ENCODE measurements at places on chromosomes 3 and 15.
A peak's percentile ranks its signal among the peaks of the same experiment; 100 is the strongest.

DNA sequence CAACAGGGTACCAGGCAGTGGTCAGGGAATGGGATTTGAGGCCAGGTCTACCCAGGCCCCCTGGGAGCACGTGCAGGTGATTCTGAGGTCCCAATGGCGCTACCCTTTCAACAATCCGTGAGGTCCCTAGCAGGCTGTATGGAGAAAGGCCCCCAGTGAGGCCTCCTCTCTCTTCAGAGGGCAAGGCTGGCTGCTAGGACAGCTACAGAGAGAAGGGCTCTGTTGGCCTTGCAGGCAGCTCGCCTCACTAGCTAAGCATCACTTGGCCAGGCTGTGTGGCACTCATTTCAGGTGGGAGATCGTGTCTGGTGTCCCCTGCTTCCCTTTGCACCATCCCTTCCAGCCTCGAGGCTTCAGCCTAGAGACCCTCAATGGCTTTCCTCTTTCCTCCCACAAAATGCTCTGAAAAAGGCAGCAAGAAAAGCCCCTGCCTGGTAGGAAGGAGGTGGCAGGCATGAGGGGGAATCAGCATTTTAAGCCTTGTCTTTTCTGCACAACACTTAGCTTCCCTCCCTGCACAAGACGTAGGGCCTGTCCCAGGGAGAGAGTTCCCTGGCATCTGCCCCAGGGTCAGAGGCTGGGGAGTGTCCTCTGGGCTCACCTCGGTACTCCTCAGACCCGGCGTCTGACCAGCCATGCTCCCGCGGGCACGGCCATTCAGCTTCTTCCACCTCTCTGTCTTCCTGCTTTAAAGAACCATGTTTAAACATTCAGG is 111.8 kb downstream of the ASB7 start:
- DNase-seq, result no peak

- DNase-seq, result no peak
These were observed 6.6 kb downstream of the ACOX2 start for GRCh38 chr3:58530354-58530865.

- no peak for DNase-seq
These were observed 61.7 kb downstream of the TAMM41 start for GRCh38 chr3:11784971-11785377.

GRCh38 chr15:38612159-38612863 is 47.7 kb upstream of the RASGRP1 start:
- no peak for DNase-seq

- no peak for DNase-seq
These were observed 253.9 kb downstream of the LSAMP start for GRCh38 chr3:116191409-116191808.

- DNase-seq, result no peak
These were observed 138.6 kb downstream of the FBLN2 start for GRCh38 chr3:13687517-13687943.

DNA sequence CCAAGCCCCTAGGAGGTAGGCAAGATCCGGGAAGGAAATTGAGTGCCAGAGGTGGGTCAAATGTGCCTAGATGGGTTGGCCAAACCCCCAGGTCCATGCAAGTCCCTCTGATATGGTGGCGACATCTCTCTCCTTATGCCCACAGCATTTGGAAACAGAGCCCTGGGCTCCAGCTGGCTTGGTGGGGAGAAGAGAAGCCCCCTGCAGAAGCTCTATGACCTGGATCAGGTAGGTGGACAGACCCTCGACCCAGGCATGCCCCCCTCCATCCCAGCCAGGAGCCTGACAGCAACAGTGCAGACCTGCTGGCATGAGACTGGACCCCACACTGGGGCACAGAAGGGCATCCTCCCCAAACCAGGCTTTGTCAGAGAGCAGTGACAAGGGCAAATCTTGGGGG is 12.2 kb downstream of the CHST13 start:
- no peak for DNase-seq

GRCh38 chr15:40458495-40459371 is 12.1 kb upstream of the CHST14 start:
- DNase-seq, result no peak

GRCh38 chr15:67678993-67679392 is 136.5 kb downstream of the MAP2K5 start:
- DNase-seq, result no peak

DNA sequence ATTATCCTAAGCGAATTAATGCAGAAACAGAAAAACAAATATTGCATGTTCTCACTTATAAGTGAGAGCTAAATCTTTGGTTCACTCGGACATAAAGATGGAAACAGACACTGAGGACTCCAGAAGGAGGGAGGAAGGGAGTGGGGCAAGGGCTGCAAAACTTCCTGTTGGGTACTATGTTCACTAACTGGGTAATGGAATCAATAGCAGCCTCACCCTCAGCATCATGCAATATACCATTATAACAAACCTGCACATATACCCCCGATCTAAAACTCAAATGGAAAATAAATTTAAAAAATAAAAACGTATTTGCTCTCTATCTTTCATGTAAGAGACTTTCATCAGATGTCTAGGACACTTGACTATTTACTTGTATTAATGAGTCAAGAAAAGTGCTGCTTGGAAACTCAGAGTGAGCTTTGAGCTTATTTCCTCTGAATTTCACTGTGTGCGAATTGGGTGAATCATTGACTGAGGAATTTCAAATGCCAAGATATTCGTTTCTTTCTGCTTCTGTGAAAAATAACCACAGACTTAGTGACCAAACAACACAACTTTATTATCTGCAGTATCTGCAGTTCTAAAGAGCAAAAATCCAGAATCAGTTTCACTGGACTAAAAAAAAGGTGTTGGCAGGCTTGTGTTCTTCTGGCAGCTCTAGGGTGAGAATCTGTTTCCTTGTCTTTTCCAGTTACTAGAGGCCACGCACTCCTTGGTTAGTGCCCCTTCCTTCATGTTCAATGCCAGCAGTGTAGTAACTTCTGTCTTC is 18.4 kb downstream of the TM4SF18 start:
- DNase-seq, result peak; percentile 64

- no peak for DNase-seq
These were observed 40.6 kb downstream of the ITPR1 start for GRCh38 chr3:4533489-4534443.

DNA sequence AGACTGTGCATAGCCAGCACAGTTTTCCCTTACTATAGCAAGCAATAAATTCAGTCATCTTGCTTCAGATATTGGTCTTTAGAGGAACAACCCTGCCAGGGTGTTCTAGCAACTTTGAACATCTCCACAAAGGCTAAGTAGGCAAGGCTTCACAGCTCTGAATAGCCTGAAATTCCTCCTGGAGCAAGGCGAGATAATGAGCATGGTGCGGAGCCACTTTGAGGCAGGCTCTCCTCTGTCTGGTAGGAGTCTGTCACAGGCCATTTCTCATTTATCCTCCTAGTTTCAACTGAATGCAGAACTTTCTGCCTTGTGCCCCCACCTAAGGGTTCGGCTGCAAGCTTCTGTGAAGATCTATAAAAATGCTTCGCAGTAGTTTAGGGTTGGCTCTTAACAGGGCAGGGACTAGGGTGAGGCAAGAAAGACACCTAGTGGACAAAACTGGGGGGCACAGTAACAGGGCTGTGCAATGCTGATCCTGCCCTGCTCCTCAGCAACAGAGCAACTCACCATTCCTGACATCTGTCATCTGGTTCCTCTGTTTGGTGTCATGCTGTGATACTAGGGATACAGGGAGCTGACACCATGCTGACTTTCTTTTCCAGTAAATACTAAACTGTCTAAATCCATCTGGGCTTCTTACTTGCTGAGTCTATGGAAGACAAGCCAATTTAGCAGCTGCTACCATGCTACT is 16.6 kb upstream of the EHHADH start:
- no peak for DNase-seq

GRCh38 chr3:49296781-49297411 is 19.9 kb upstream of the C3orf62 start:
- no peak for DNase-seq

GRCh38 chr15:81454024-81454423 is 80.0 kb upstream of the TMC3 start:
- no peak for DNase-seq

- no peak for DNase-seq
These were observed 11.9 kb downstream of the ARID3B start for GRCh38 chr15:74552773-74553441.

GRCh38 chr3:43796041-43796596 is 105.4 kb downstream of the ABHD5 start:
- DNase-seq, result no peak

GRCh38 chr15:31080591-31081014 is 20.9 kb downstream of the TRPM1 start:
- no peak for DNase-seq

- no peak for DNase-seq
These were observed 35.0 kb downstream of the ACAA1 start for GRCh38 chr3:38101811-38102443.

GRCh38 chr3:13114811-13115575 is 41.8 kb upstream of the IQSEC1 start:
- DNase-seq, result no peak

GRCh38 chr3:55476515-55476914 is 10.6 kb downstream of the WNT5A start:
- peak; percentile 74 for DNase-seq

GRCh38 chr3:59310736-59311135 is 260.9 kb upstream of the CFAP20DC start:
- no peak for DNase-seq

DNA sequence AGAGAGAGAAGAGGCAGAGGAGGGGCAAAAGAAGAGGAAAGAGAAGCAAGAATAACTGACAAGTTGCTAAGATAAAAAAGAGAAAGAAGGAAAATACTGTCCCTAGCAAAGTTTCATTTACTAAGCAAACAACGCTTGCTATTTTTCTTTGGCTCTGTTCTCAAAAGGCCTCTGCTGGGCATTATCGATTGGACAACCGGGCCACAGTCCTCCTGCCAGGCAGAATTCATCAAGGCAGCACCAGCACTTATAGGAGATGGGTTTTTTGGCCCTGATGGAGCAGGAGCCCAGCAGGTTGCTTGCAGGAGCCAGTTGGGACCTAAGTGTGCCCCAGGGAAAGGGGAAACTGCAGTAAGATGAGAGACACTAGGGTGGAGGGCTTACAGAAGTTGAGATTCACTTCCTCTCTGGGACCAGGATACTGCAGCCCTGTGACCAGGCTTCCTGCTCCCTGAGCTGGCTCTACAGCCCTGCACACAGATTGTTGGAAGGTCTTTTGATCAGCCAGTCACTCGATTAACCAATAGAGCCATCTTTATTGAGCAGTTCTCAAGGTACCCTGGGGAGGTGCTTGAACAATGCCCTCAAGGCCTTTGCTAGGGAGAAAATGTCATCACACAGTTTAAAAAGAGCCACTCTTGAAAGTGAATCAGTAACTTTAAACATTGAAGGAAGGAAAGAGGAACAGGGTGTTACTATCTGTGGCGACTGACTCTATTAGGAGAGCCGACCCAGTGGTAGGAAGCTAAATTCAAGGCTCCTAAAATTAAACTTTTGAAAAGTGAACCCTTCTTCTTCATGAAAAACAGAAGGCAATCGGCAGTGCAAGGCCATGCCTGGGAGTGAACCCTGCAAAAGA is 28.8 kb upstream of the GLCE start:
- no peak for DNase-seq

GRCh38 chr3:28916713-28917499 is 364.0 kb upstream of the RBMS3 start:
- DNase-seq, result peak; percentile 34

- no peak for DNase-seq
These were observed 111.1 kb downstream of the RASA2 start for GRCh38 chr3:141597931-141598330.

DNA sequence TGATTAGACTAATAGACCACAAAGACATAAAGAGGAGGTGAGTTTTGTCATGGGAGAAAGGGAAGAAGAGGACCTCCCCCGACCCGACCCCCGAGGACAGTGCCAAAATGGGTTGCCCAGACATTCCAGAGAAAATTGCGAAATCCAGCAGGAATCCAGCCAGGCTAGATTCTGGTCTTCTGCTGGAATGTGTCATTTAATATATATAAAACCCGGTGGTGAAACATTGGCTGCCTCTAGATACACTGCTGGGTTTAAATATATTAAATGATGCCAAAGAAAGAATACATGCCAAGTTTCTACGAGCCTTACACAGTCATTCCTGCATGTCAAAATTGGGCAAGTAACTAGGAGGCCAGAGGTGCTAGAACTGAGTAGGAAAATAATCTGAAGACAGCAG is 45.3 kb upstream of the SPESP1 start:
- DNase-seq, result peak; percentile 43

- DNase-seq, result no peak
These were observed 9.5 kb upstream of the DOCK3 start for GRCh38 chr3:50665081-50665840.

DNA sequence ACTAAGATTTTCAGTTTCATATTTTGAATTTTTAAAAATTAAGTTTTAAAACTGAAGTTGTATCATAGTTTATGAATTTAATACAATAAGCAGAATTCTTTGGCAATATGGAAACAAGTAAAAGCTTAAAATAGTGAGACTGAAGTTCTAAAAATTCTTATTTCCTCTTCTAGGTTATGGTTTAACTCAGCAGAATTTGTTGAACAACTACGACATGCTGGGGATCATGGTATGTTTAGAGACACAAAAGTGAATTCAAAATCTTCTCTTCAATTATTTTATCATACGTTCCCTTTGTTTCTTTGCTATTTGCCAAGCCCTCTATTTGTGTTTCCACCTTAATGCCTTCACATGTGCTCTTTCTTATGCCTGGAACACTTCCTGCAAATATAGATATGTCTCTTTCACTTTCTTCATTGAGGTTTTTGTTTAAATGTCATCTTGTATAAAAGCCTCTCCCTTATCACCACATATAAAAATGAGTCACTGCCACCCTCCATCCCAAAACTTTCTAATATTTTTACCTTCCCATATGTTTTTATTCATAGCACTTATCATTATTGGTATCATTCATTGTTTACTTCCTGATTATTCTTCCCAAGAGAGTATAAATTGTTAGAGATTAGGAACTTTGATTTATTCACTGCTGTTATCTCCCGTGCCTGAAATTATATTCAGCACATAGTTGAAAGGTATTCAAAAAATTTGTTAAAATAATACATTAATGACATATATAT is 6.4 kb downstream of the SUCNR1 start:
- DNase-seq, result no peak

- peak; percentile 18 for DNase-seq
These were observed 271.5 kb downstream of the SATB1 start for GRCh38 chr3:18153571-18154173.

DNA sequence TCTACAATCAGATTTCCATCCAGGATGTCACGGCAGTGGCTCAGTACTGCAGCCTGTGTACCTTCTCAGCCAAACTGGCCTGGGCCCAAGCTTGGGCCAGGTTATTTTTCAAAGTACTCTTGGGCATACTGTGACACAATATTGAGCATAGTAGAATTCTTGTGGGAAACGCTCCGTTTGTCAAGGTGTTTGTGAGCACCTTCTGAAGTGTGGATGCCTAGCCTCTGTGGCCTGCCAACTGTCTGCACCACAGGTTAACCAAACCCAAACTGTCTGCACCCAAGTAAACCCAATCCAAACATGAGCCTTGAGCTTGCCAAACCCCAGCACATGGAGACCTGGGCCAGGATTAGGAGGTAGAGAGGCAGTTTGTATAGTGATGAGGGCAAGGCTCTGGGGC is 25.4 kb downstream of the CTDSPL start:
- no peak for DNase-seq

DNA sequence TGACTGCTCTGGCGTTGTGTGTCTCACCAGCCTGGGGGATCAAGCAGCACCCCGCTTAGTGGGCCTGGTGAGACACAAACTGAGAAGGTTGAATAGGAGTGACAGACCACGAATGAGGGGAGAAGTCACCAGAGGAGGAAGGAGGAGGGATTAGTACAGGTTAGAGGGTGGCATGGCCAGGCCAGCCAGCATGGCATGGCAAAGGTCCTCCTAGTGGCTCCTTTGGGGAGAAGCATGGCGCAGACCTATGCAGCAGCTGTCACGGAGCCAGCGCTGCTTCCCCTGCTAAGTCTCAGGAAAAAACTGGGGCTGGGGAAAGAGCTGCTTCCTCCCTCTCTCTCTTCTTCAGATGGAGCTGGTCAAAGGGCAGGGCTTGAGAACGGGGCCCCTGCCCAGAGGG is 48.6 kb downstream of the ZDHHC3 start:
- DNase-seq, result no peak

Data from fibroblast of skin of left biceps (primary cell).